ENCODE measurements at places on chromosomes 12 and 14.

DNA sequence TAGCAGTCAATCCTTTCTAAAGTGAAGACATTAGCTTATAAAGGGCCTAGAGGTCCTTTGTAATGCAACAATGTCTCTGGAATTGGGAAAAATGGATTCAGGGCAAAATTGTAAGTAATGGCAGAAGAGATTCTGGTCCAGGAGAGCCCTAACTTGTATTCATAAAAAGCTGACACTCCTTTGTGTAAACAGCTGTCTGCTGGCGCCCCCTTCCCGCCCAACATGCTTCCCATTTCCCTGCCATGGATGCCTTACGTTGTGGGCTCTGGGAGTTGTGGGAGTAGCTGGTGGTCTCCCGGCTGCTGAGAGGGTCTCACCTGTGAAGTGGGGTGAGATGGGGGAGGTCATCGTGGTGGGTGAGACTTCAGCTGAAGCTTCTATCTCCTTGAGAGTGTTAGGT lies 2.3 kb downstream of the ACRBP start:
- DNase-seq = no peak

GRCh38 chr12:120314220-120314619 lies 12.1 kb downstream of the SIRT4 start:
- DNase-seq = no peak

DNA sequence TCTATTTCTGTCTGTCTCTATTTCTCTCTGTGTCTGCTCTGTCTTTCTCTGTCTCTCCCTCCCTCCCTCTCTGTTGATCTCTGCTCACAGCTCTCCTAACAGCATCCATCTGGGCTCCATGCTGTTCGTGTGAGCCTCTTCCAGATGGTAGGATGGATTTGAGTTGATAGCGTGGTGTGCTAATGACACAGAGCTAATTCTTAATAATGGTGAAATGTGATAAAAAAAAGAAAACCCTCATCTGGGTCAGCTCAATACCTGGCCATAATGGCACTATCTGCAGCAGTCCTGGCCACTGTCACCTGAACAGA lies 96.4 kb downstream of the AACS start:
- no peak for DNase-seq

GRCh38 chr14:95157327-95158189 lies at the start of gene DICER1:
Gene DICER1, minus strand, starts transcription at chr14:95157529. Its CDS starts 24,071 bp downstream, at chr14:95133458.
- DNase-seq = peak; percentile 89

GRCh38 chr12:115835445-115835844 lies 442.0 kb downstream of the MED13L start:
- DNase-seq = no peak

DNA sequence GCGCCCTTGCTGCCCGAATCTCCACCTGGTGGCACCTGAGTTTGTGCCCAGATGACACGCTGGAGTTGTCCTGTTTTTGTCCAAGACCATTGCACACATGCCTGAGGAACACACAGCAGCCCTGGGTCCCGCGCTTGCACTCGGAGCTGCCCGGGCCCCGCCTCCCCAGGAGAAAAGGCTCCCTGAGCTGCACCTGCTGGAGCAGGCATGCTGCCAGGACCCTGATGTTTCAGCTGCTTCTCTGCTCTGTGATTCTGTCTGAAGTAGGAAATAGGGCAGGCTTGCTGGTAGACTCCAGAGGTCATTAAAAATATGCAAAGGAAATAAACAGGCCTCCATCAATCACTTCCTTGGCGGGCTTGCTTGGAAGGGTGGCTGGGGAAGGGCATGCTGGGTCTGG lies 271.6 kb downstream of the CACNA1C start:
- DNase-seq = no peak

- no peak for DNase-seq
Observed at GRCh38 chr12:98403385-98403784, 112.0 kb upstream of the TMPO start.

DNA sequence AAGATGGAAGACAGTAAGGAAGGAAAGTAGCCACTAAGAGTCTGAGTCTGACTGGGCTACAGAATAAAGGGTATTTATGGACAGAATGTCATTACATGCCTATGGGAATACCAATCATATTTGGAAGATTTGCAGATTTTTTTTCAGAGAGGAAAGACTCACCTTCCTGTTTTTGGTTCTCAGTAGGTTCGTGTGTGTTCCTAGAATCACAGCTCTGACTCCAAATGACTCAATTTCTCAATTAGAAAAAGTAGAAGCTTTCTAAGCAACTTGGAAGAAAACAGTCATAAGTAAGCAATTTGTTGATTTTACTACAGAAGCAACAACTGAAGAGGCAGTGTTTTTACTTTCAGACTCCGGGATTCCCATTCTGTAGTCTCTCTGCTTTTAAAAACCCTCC lies 15.4 kb upstream of the PAPLN start:
- peak; percentile 70 for DNase-seq

GRCh38 chr12:106070611-106071010 lies 68.1 kb downstream of the NUAK1 start:
- no peak for DNase-seq

- DNase-seq = peak; percentile 64
Observed at GRCh38 chr14:50003213-50004021, 110.5 kb downstream of the ARF6 start.

DNA sequence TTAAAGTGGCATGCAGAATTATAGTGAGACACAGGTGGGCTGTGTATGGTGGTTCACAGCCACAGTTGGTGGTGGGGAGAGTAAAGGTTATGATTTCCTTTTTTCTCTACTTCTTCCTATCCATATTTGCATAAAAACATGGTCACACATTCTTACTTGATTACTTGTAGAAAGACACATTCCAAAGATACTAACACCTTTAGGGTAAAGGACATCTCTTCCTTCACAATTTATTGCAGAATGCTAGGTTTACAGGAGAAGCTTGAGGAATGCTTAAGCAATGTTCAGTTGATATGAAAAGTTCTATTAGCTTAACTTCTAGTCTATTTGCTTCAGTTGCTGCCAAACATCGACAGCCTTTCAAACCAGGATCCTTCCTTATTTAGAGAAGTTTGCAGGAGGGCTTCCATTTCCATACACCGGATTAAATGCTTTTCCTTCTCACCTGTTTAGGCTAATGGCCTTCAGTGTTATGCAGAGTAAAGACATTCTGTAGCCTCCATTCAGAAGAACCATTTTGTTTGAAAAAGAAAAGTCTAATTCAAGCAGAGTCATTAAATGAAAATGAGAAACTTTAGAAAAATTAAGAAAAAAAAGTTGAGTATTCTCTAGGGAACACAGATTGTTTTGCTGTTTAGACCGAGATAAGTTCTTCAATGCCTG lies 2.6 kb upstream of the PHC1 start:
- no peak for DNase-seq

DNA sequence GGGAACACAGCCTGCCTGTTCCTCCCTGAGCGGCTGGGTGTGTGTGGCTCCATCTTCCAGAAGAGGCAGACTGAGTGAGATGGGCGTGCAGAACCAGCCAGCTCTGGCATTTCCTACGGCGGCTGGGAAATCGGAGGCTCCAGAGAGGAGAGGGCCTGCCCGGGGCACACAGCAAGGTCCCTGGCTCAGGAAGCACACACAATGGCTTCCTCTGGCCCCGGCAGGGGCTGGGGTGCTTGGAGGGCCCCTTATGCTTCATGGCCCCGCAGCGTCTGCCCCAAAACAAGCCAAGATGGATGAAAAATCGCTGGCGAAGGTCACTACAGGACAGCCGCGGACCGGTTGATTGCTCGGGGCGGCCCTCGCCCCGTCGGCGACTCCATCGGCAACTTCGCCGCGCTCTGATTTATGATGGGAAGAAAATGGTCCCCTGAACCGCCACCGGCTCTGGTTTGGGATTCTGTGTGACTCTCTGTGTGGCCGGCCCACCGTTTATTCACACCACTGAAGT lies 191.5 kb upstream of the C14orf180 start:
- no peak for DNase-seq

- DNase-seq = no peak
Observed at GRCh38 chr12:4615667-4616066, 33.2 kb downstream of the AKAP3 start.

GRCh38 chr12:71442567-71442931 lies 3.0 kb downstream of the LGR5 start:
- DNase-seq = no peak

DNA sequence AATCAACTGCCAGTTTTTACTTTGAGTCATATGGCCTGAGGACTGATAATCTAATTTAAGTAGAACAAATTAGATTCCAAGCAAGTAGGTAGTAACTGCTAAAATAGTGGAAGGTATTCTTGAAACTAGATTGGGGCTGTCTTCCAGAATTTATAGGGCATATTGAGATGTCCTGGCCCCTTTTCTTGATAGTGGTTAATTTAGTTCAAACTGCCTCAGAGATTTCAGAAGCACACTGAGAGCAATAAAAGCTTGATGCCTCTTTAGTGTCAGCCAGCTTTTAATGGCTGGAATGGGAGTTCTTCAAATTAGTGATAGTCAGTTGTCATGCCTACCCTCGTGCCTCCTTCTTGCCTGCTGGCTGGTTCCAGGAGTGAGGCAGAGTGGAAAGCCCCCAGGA lies 120.5 kb downstream of the AKAP6 start:
- DNase-seq = no peak

DNA sequence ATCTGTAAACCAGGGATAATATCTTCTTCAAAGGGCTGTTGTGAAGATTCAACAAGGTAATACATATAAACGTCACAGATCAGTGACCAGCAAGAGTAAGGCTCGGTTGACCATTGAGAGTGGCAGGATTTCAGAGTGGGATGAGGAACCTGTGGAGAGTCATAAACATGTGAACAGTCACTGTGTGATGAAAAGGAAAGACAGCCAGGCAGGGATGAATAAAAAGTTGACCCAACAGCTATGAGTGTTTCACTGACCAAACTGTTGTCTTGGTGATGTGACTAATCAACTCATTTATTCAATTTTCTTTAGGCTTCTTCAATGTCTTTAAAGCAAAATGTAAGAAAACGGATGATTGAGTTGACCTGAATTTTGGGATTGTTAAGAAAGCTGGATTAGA lies 8.6 kb upstream of the FRMD6 start:
- peak; percentile 63 for DNase-seq

- peak; percentile 97 for DNase-seq
Observed at GRCh38 chr12:102567031-102567985, 86.9 kb upstream of the IGF1 start.

GRCh38 chr14:99510556-99511139 lies 29.4 kb downstream of the CCNK start:
- DNase-seq = no peak

- DNase-seq = no peak
Observed at GRCh38 chr12:52010692-52011601, 4.2 kb downstream of the TAMALIN start.

DNA sequence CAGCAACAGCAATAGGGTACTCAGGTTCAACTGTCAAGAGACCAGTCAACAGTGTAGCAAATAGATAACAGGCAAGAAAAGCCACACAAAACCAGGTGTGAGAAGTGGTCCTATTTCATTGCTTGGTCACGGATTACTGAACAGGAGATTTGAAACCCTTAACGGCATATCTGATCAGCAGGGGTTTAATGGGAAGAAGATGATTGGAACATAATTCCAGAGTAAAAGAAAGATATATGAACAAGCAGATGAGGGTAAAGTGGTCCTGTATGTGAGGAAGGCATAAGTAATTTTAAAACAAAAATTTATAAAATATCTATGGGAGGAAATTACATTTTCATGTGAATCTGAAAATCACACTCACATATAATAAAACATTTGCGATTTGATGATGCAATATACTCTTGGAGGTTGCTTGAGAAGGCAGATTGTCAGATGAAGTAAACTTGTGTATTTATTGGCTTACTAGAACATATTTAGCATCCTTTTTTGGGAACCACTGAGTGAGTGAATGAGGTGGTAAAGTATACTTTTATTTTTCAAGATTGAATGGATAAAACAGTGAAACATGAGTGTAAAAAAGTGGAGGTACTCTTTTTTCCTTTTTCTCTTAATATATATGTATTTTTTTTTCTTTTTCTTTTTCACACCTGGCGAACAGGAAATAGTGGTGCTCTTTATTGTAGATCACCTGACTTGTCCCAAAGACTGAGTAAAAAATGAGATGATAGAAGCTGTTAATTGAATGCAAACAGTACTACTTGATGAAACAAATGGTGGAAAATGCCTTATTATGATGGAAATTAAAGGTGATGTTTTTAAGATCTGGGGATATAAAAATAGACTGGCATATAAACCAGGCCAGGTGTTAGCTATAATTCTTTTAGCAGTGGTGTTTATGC lies 21.6 kb upstream of the SDR39U1 start:
- no peak for DNase-seq

- DNase-seq = no peak
Observed at GRCh38 chr14:101084436-101084826, 180.9 kb upstream of the RTL1 start.

DNA sequence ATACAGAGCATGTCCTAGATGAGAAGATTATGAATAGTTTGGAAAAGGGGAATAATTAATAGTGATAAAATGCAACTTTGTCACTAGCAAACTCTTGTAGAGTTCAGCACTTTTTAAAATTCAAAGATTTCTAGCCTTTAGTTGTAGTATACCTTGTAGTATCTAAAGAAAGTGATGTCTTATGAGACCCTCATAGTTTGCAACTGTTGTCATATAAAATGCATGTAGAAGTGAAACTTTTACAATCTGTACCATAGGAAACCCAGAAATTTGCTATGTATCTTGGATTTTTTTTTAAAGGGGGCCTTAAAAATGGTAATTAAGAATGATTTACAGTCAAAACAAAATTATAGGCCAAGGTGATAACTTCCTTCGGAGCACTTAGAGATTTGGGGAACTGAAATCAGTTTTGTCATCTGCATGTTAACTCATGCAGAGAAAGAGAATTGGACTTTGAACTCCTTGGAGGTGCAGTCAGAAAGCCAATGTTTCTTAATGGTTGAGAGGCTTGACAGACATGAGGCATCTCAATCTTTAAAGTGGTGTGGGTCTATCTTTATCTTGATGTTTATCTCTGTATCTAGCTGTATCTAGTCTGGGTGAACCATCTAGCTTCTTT lies 1.3 kb downstream of the LRRK2 start:
- DNase-seq = no peak

DNA sequence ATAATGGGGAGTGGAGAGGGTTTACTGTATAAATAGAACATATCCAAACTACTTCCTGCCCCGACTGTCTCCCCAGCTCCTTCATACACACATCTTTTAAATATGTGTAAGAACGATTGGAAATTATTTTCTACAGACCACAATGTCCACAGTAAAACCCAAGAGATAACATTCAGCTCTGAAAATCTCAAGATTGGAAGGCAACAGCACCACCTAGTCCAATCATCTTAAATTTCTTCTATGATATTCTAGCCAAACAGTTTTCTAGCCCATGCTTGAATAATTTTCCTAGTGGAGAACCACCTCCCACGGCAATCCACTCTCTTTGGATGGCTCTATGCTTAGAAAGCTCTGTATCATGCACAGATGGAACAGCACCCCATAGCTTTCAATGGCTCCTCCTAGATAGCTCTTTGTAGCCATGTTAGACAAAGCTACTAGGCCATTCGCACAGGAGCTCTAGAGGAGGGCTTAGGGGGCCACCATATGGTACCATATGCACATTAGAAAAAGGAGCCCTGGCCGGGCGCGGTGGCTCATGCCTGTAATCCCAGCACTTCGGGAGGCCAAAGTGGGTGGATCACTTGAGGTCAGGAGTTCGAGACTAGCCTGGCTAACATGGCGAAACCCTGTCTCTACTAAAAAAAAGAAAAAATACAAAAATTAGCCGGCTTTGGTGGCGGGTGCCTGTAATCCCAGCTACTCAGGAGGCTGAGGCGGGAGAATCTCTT lies 18.1 kb downstream of the VDR start:
- no peak for DNase-seq

GRCh38 chr14:23025151-23025814 lies 9.4 kb downstream of the PSMB5 start:
- DNase-seq = no peak

Measured in fibroblast of skin of back (primary cell).